Stimulated activated CD4-positive, alpha-beta T cell treated with anti-CD3 and anti-CD28 coated beads, TNF-alpha, amount 100 ng/mL, for 48 hours (primary cell): ENCODE measurements at places on chromosomes 6 and 20.

DNA sequence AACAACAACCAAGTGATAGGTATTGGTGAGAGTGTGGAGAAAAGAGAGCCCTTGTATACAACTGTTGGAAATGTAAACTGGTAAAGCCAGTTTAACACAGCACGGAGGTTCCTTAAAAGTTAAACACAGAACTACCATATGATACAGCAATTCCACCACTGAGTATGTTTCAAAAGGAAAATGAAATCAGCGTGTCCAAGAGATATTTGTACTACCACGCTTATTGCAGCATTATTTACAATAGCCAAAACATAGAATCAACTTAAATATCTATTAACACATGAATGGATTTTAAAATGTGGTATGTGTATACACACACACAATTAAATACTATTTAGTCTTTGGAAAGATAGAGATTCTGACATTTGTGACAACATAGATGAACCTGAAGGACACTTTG lies 1.1 kb downstream of the PTCHD4 start:
- no peak for DNase-seq

GRCh38 chr6:159726255-159726917 lies 920 bp upstream of the WTAP start:
- DNase-seq, result no peak

GRCh38 chr6:20608356-20608755 lies 74.1 kb downstream of the CDKAL1 start:
- no peak for DNase-seq

GRCh38 chr6:5813625-5814027 lies 193.1 kb downstream of the NRN1 start:
- no peak for DNase-seq

- DNase-seq, result no peak
Observed at GRCh38 chr6:125294925-125295324, 6.8 kb downstream of the HDDC2 start.

DNA sequence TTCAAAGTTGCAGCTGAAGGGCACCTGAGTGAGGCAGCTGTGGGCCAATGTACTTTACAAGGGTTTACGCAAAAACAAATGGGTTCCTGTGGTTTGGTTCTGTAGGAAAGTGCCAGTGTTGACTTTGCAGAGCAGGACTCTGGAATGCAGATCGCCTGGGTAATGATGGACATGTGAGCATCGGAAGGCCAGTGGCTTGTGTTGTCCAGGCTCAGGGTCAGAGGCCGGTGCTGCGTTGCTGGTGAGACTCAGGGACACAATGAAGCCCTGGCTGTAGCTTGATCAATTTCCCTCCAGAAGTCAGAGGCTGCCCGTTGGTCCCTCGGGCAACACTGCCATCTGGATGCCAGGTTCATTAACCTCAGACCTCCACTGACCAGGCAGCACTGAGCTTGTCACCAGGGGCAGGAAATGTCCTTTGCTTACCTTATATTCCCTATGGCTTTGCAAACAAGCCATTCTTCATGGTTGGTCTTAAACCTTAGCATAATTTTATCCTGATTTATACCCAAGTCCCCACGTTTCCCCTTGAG lies 753.4 kb downstream of the QKI start:
- no peak for DNase-seq

- DNase-seq, result no peak
Observed at GRCh38 chr6:155023717-155024116, 28.6 kb downstream of the TIAM2 start.

DNA sequence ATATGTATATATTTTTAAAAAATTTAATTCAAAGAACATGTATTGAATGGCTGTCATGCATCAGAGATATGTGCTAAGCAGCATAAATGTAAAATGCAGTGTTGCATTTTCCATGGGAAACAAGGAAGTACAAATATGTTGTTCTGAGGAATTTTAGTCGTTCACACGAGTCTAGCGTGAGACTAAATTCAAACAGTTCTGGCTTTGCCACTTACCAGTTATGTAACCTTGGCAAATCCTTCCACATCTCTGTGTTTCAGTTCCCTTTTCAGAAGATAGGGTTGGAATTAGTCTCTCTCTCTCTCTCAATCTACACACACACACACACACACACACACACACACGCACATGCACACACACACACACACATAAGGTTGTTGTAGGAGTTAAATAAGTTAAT lies 305.4 kb downstream of the UTRN start:
- no peak for DNase-seq
